Substantia nigra (tissue), 51 donors: ENCODE measurements at places on chromosomes 4 and X.

DNA sequence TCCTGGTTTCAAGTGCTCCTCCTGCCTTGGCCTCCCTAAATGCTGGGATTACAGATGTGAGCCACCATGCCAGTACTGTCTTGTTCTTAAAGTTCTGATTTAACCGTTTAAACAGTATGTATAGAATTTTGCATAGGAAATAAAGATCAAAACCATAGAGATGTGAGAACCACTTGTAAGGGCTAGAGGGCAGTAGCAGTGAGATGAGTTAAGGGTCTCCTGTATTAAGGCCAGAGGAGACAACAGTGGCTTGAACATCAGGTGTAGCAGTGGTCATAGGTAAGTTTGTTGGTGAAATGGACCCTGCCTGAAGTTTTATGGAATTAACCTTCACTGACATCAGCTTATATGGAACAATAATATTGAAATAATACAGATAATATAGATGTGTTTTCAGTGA lies 155.7 kb downstream of the SLC4A4 start:
- DNase-seq = no peak

DNA sequence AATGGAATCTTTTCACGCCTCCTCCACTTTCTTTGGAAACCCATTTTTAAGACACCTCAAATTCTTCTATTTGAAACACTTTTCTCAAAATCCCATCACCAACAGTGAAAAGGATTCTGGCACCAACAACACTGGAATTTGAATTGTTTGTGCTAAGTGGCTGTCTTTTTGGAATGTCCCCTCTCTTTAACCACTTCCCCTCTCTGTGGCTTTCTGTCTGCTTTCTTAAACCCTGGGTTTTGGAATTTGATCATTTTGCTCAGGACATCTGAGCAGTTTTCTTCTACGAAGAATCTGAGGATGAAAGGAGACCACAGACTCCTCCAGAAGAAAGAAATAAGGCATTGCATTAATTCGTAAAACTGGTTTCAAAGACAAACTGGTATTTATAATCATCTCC lies 89.0 kb downstream of the MXRA5 start:
- no peak for DNase-seq

DNA sequence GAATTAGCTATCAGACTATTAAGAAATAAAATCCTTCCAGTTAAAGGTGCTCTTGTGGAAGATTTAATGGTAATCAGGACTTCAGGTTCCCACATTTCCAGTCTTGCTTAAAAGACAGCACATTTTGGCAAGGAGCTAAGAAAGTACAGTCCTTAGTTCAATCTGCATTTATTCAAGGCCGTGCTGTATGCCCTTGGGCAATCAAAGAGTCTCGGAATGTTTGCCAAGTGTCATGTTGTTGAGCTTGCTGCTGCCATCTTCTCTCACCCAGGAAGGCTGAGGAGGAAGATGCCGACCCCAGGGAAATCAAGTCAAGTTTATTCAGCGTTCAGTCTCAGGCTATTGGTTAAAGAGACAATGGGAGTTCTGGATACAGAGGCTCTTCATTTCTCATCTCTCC lies 388.1 kb upstream of the IGFBP7 start:
- DNase-seq = no peak

DNA sequence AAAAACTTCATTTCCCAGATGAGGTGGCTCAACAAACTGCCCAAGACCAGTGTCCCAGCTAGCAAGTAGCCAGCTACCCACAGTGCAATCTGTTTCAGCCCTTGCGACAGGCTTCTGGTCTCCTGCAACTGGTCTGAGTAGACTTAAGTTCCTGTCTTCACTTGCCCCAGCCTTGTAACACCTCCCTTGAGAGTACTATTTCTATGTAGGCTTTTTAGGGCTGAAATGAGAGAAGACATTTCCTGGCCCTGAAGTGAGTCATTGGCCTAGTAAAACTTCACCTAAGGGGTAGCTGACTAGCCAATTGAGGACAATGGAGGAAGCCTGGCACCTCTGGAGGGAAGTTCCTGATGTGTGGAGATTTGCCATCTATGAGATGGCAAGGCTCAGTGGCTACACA lies 80.1 kb upstream of the STIM2 start:
- no peak for DNase-seq

GRCh38 chrX:110086916-110087484 lies 84.1 kb downstream of the TMEM164 start:
- DNase-seq = no peak

- DNase-seq = peak; percentile 23
Measured at GRCh38 chrX:40176351-40177116, 78.8 kb upstream of the BCOR start.

DNA sequence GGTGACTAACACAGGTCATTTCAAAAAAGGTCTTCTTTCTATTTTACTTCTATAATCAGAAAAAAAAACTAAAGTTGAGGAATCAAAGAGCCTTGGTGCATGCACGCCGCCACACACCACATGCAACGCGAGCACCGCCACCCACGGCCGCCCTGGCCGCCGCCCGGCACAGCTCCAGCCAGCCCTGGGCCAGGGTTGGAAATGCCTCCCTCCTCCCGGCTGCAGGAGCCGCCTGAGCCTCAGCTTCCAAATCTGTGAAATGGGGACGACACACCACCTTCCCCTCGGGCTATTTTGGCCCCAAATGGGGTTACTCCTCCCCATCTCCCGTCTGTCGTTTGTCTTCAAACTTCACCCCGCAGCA lies 39.7 kb upstream of the MAN2B2 start:
- DNase-seq = no peak

GRCh38 chr4:168852933-168853713 lies 156.9 kb downstream of the CBR4 start:
- DNase-seq = no peak

DNA sequence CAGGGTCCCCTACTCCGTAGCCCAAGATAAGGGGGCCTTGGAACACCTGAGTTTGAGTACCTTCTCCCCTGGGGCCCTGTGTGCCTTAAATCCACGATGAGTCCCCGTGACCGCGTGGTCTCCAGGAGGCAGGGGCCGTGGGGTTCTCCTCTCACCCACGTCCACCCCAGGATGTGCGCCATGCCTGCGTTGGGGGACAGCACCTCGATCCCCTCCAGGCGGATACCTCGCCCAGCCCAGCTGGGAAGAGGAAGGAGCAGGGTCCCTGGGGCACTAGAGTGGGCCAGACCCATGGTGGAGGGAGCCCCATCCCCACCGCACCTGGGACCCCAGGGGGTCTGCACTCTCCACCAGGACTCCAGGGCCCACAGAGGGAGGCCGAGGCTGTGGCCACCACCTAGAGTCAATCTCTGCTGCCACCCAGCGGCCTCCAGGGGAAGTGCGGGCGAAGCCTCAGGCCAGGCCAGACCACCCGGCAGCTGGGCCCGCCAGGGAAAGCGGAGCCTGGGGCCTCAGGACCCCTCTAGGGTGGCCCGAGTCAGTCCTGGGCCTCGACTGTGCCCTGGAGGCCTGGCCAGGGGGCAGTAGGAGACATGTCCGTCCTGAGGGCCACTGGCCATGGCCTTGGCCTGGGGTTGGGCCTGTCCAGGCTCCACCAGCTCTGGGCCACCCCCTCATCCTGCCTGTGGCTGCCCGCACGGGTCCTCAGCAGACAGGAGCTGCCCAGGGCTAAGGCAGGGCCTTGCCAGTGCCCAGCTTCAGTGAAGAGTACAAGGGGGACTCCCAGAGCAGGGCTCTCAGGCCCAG lies 55.0 kb downstream of the FAM53A start:
- DNase-seq = no peak
